ENCODE measurements at places on chromosomes 16 and 17.

GRCh38 chr17:78798695-78799559 is 16.9 kb upstream of the CYTH1 start:
- DNase-seq: no peak

- no peak for DNase-seq
Measured at GRCh38 chr16:69818891-69819545, 56.9 kb downstream of the WWP2 start.

- DNase-seq: no peak
Measured at GRCh38 chr17:19978209-19978802, 678 bp upstream of the AKAP10 start.

GRCh38 chr17:78497115-78497540 is 80.1 kb downstream of the DNAH17 start:
- DNase-seq: peak; percentile 44

DNA sequence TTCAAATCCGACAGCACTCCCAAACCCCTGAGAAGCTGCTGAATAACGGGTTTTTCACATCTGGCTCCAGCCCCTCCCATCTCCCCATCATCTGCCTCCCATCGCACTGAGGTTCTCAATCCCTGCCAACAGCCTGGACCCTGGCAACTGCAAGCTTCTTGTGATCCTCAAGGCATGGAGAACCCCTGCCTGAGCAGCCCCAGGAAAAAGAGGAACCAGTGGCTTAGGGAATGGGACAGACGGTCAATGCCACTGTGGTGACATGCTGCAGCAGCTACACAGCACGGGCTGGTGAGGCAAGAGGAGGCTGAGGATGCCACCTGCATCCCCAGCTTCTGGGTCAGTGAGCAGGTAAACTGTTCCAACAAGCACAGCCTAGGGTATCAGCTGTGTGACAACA is 3.3 kb upstream of the MBTPS1 start:
- DNase-seq: no peak

GRCh38 chr17:7912927-7913524 is 3.1 kb downstream of the RNF227 start:
- peak; percentile 26 for DNase-seq

GRCh38 chr17:39650121-39650579 is 13.2 kb downstream of the STARD3 start:
- DNase-seq: no peak

DNA sequence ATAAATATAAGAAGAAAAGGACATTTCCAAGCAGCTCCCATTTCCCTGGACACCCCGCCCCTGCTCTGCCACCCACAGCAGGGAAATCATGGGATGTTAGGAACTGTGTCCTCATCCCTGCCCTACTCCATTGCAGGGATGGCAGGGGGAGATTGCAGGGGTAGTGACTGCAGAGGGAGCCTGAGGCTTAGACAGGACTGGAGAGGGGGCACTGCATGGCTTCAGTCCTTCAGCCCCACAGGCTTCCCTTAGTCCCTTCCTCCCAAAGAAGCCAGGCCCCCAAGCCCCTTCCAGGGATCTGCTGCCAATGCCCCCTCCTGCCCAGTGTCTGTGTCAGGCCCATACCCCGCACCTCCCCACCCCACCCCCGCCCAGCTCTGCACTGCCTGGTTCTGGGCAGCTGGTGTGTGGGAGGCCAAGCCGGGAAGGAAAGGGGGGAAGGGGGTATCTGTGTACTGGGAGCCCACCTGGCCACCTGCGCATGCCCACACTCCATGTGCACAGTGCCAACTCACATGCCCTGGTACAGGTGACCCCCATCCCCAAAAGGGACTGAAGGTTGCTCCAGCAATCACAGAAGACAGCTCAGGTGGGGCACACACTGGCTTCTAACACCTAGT is 3.3 kb downstream of the RUNDC3A start:
- DNase-seq: no peak

GRCh38 chr17:44778656-44779210 is 19.9 kb downstream of the ADAM11 start:
- DNase-seq: no peak

DNA sequence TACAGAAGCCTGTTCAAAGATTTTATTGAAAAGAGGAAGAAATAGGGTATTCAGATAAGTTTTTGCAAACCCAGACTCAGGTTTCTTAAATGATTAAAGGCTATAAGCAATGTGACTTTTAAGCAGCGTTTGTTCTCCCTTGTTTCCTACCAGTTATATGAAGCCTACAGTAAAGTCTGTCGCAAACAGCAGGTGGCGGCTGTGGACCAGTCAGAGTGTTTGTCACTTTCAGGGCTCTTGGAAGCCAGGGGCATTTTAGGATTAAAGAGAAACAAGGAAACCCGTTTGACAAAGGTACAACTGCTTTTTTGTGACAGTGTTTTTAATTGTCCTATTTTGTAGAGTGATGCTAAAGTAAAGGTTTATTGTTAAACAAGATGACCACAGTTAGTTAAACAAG is 7.7 kb upstream of the RARA start:
- DNase-seq: no peak

GRCh38 chr16:22325598-22326368 is 28.6 kb downstream of the POLR3E start:
- DNase-seq: no peak

- peak; percentile 48 for DNase-seq
Measured at GRCh38 chr17:13001991-13002615, 15.7 kb downstream of the ELAC2 start.

DNA sequence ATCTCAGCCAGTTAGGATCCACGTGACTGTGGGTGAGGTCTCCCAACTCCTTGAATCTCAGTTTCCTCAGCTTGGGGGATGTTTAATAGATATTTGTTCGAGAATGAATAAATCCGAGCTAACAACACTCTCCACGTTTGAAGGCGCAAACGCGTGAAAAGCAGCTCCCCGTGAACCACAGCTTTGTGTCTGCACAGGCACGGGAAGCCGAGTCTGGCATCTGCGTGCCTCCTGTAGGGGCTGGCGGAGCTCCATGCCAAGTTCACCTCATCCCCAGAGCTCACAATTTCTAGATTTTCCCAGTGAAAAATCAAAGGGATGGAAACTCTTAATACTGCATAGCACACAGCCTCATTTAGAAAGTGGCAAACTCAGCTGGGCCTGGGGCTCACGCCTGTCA is 14.3 kb downstream of the SGSH start:
- no peak for DNase-seq

- no peak for DNase-seq
Measured at GRCh38 chr17:82838386-82839063, 1.3 kb downstream of the ZNF750 start.

DNA sequence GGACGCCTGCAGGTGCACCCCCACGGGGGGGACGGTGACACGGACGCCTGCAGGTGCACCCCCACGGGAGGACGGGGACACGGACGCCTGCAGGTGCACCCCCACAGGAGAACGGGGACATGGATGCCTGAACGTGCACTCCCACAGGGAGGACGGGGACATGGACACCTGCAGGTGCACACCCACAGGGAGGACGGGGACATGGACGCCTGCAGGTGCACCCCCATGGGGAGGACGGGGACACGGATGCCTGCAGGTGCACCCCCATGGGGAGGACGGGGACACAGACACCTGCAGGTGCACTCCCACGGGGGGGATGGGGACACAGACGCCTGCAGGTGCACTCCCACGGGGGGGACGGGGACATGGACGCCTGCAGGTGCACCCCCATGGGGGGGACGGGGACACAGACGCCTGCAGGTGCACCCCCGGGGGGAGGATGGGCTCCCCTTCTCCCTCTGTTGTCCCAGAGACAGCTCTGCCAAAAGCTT is 114.5 kb upstream of the METRNL start:
- no peak for DNase-seq

DNA sequence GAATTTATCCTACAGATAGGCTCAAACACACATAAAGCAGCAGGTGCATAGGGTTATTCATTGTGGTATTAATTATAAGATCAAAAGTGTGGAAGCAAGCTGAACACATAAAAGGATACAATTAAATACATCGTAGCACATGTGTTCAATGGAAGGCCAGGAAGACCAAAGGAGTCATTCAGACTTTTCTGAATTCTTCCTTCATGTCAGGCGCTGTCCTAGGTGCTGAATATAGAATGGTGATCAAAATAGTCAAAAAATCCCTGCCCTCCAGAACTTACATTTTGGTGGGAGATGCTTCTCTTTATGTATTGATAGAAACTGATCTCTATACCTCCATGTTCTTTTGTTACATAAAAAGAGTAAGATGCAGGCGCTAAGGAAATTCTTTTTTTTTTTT is 439.0 kb upstream of the ASIC2 start:
- DNase-seq: no peak

DNA sequence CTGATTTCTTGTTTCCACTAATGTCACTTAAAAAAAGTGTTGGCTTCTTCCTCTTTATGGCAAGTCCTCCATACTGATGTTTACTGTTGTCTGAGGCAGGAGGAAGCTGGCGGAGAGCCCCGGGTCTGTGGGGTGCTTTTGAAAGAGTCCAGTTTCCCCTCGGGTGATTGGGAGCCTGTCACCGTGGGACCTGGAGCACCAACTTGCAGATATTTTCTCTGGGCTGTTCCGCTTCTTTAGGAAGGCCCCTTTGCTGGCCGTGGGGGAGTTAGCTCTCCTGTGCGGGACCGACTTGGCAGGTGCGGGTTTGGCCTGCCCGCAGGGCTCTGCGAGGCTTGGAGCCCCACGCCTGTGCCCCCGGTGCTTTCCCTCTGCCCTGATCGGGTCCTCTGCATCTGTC is 3.1 kb downstream of the BANP start:
- DNase-seq: no peak

GRCh38 chr17:78484271-78485246 is 92.6 kb downstream of the DNAH17 start:
- no peak for DNase-seq

GRCh38 chr16:49939495-49939894 is 83.6 kb upstream of the ZNF423 start:
- DNase-seq: no peak

GRCh38 chr16:4847774-4848587 is 700 bp downstream of the UBN1 start:
- no peak for DNase-seq

DNA sequence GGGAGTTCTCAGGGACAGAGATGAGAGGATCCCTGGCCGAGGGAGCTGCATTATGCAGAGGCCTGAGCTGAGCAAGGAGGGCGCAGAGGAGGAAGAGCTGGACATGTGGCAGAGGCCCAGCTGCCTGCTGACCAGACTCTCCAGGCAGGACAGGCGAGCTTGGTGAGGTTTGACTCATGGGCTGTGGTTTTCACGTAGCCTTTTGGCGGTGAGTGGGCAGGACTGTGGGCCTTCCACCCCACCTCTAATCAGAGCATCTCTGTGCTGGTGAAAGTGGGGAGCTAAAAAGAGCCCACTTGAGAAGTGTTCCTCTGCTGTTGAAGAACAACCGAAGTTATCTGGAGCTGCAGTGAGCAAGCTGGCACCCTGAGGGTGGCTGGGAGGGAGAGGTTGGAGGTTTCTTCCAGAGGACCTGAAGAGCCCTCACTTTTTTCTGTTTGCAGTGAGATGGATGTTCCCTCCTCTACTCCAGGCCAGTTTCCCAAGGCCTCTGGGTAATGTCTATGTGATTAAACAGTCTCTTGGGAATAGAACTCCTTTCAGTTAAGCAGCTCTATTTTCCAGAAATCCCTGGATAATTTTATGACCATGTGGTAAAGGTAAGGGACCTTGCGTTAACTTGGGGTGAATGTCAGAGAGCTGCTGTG is 11.9 kb downstream of the EPN2 start:
- no peak for DNase-seq

GRCh38 chr17:66549731-66550207 is 247.4 kb downstream of the PRKCA start:
- no peak for DNase-seq

GRCh38 chr16:51237861-51238378 is 86.8 kb upstream of the SALL1 start:
- DNase-seq: no peak

DNA sequence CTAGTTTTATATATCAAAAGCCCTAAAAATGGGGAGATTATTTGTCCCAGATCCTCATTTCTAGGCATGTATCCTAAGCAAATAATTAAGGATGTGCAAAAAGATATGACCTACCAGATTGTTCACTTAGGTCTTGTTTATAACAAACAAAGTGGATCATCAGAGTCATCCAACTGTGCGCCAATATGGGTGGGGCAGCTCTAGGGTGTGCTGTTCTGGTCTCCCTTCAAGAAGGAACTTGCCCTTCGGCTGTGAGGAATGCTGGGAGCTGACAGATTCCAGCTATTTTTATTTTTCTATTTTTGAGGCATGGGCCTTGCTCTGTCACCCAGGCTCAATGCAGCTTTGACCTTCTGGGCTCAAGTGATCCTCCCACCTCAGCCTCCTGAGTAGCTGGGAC is 13.8 kb downstream of the CHP2 start:
- DNase-seq: no peak

DNA sequence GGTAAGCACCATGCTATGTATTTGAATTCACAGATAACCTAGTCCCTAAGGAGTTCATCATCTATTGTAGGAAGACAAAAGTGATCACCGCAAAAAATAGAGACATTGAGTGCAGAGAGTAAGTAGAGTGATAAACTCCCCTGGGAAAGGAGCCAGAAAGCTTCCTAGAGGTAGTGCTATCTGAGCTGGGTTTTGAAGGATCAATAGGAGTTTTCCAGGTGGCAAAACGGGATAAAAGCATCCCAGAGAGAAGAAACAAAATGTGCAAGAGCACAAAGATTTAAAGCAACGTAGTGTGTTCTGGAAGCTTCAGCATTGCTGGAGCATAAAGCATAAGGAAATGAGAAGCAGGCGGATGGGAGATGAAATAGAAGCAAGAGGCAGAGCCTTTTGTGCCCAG is 120.7 kb upstream of the PLCG2 start:
- DNase-seq: no peak

DNA sequence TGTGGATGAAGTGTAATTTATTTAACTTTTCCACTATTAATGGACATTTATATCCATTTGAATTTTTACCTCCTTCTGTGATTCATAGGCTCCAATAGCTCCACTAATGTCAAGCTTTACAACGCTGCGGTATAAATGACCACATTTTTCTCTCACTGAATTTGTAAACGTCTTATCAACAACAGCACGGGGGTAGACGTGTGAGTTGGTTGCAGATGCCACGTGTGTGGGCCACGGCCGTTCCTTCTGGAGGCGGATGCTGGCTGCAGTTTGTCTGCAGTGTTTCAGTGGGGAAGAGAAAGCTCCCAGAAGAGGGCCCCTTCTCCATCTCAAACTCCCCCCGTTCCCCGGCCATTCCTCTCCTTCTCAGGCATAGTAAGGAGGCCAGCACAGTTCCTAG is 68.2 kb upstream of the XYLT1 start:
- no peak for DNase-seq

All from NCI-H2227 treated with DMSO at 0.1 percent for 48 hours (cell line).